ENCODE measurements at places on chromosomes 7 and 10. TPM values are rescaled to one million over a fixed set of nuclear protein-coding genes. Genes with fewer than 3 reads are reported as not detected.

OR2A1 gene
- 0.14 TPM for total RNA-seq

GRCh38 chr10:106576534-106576933 is 588.0 kb downstream of the SORCS1 start:
- ATAC-seq = no peak

- peak; percentile 87 for ATAC-seq
Measured at GRCh38 chr7:69934144-69934903, 336.0 kb downstream of the AUTS2 start.

GRCh38 chr10:74047871-74048270 is 50.0 kb downstream of the VCL start:
- peak; percentile 76 for ATAC-seq

GRCh38 chr10:132570771-132571649 is 33.4 kb downstream of the INPP5A start:
- ATAC-seq = no peak

DNA sequence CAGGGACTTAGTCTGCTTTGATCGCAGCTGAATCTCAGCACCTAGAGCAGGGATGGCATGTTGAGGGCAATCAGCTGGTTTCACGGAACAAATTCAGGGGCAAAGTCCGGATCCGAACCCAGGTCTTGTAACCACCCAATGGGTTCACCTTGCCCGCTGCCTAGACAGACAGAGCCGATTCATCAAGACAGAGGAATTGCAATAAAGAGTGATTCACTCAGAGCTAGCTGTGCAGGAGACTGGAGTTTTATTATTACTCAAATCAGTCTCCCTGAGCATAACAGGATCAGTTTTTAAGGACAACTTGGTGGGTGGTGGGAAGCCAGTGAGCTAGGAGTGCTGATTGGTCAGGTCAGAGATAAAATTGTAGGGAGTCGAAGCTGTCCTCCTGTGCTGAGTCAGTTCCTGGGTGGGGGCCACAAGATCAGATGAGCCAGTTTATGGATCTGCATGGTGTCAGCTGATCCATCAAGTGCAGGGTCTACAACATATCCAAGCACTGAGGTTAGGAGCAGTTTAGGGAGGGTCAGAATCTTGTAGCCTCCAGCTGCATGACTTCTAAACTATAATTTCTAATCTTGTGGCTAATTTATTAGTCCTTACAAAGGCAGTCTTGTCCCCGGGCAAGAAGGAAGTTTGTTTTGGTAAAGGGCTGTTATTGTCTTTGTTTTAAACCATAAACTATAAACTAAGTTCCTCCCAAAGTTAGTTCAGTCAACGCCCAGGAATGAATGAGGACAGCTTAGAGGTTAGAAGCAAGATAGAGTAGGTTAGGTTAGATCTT is 43.5 kb upstream of the CHST3 start:
- ATAC-seq = no peak

GRCh38 chr7:80629023-80629422 is 9.4 kb upstream of the CD36 start:
- ATAC-seq = no peak

DNA sequence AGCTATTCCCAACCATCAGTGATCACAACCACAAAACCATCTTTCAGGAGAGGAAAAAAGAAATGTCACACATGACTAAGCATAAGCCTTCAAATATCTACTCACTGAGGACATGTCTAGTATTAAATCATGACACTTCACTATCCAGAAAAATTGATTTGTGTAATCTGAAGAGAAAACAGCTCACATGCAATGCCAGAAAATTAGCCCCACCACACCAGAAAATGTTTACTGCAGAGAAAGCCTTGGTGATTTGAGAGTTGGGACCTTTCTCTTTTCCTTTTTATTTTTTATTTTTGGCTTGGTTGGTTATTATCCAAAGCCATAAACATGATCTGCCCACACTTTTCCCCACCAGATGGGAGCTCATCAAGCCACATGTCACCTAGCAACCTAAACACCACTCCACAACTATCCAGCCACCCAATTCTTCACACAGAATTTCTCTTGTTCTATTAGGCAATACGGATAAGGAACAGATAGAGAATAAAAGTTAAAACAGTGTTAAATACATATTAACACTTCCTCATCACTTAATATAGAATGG is 3.1 kb downstream of the PARD3 start:
- ATAC-seq = no peak
